ENCODE measurements at places on chromosomes 7 and 10. TPM values are rescaled to one million over a fixed set of nuclear protein-coding genes. Genes with fewer than 3 reads are reported as not detected.

DNA sequence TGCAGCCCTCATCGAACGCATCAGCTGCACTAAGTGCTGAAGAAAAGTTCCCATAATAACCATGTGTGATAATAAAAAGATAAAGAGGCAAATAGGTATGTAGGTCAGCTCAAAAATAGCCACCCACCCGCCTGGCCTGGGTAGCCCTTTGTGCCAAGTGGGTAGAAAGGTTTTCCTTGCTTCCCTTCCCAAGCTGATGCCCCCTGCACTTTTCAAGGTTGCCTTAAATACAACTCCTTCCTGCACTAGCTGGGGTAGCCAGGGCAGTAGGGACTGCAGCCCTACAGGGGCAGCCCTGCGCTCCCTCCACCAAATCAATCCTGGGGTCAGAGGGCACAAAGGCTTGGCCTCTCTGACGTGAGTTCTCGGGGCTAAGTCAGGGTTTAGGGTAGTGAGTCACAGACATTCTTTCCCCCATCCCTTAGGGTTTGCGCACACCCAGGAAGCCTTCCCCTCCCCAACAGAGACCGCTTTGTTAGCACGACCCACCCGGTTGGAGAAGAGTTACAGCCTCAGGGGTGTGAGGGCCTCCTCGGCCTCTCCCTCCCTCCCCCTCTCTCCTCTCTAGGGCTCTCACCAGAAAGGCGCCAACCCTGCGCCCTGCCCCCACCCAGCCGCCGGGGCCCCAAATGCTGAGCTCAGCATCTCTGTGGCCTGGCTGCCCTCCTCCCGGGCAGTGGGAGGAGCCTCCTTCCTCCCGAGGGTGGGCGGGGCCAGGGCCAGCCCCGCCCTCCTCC lies 13.3 kb upstream of the DDIT4 start:
- no peak for DNase-seq

GRCh38 chr7:132979524-132979923 lies 102.4 kb downstream of the CHCHD3 start:
- DNase-seq: no peak

DNA sequence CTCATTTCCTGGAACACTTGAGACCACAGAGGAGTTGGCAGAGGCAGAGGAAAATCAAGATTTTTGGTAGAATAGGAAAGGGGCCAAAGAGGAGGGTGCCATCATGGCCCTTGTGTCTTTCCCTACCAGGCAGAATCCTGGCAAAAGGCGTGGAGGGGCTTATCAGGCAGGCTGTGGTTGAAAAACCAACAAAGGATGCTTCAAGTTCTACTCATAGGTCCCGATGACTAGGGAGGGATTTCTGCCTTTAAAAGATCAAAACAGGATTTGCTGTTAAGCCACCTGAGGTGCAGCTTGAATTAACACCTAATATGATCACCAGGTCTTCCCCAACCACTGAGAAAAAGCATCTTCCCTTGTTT lies 45.7 kb downstream of the BPGM start:
- DNase-seq: no peak

DNA sequence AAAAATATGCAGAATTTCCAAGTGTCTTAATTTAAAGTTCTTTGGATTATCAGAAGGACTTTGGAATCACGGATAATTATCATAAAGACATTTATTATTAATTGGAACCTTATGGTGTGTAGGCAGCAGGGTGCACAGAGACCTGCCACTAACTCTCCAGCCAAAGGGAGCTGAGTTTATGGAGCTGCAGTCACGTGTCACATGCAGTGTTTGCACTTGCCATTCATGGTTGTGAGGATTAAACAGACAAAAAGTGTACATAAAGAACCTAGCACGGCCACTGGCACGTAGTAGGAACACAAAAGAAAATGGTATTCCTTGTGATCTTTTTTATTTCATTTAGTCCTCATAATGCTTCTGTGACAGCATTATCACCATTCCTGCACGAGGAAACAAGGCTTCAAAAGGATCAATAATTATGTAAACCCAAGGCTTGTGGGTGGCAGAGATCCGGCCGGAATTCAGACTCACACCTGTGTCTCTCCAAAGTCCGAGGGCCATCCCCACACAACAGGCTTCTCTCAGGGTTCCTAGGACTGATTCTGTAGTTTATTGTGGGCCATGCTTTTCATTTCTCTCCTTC lies 143.9 kb upstream of the STK17A start:
- no peak for DNase-seq

DNA sequence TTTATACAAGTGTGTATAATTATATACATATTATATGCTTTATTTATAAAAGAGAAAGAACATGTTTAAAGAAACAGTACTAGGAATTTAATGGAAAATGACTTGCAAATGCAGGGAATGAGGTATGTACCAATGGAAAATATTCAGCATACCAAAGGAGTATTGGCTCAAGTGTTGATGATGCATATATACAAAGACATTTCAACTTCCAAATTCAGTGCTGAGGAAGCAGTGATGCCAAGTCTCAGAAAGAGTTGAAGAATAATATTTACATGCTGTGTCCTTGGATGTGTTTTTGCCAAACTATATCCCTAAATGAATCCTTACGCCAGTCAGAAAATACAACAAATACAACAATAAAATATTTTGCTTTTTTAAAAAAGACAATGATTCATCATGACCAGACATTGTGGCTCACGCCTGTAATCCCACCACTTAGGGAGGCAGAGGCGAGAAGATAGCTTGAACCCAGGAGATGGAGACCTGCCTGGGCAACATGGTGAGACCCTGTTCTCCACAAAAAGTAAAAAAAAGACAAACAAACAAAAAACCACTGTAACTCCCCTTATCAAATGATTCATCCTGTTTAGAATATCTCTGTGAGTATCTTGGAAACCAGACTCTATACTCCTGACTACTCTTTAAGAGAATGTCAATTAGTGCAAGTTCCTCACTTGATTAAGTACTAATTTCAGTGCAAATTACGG lies 157.2 kb downstream of the CHRM2 start:
- DNase-seq: no peak

GRCh38 chr7:24455813-24456525 lies 117.3 kb upstream of the PALS2 start:
- peak; percentile 46 for DNase-seq

DNA sequence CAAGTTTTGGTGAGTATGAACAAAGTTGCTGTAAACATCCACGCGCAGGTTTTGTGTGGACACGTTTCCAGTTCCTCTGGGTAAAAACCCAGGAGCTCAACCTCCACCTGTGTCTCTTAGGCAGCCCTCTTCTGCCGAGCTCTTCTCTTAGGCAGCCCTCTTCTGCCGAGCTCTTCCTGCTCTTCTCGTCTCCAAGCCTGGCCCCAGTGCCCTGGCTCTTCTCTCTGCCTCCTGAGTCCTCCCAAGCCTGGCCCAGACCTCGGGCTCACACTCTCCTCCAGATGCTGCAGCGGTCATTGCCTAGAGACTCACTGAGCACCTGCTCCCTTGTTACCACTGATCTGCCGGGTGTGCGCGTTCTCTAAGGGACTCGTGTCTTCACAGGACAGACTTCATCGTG lies 38.7 kb upstream of the BNIP3 start:
- DNase-seq: no peak

DNA sequence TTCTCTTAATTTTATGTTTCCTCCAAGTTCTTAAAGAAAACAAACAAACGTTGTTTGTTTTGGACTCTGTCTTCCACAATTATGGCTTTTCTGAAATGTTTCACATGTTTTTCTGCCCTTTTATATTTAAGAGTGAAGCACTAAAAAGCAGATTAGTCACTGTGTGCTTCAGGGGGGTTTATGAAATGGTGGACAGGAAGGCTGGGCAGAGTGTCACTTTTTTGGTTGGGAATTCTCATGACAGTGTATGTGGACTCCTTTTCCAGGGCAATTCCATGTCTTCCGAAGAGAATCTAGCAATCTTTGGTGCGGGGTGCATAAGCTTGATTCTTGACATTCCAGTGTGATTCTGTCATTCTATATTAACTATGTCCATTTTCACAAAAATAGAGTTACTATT lies 669.4 kb downstream of the PARD3 start:
- peak; percentile 53 for DNase-seq

GRCh38 chr7:96527133-96527827 lies 182.4 kb downstream of the SEM1 start:
- no peak for DNase-seq

GRCh38 chr7:18565337-18565736 lies 69.8 kb downstream of the HDAC9 start:
- peak; percentile 56 for DNase-seq

DNA sequence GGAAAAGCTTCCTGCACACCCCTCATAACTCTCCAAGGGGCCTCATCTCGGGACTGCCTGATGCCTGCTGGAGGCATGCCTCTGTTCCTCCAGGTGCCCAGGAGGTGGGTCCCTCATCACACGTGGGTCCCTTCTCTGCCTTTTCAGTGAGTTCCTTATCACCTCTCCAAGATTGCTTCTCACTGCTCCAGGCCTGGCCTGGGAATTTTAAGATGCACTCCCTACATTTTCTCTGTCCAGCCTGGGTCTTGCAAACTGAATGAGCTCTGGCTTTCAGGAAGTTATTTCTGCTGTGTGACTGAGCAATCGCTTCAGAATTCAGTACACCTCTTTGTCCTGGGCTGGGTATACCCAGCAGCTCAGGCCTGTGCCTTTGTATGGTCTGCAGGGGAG lies 43.8 kb downstream of the LRRC18 start:
- DNase-seq: peak; percentile 57

DNA sequence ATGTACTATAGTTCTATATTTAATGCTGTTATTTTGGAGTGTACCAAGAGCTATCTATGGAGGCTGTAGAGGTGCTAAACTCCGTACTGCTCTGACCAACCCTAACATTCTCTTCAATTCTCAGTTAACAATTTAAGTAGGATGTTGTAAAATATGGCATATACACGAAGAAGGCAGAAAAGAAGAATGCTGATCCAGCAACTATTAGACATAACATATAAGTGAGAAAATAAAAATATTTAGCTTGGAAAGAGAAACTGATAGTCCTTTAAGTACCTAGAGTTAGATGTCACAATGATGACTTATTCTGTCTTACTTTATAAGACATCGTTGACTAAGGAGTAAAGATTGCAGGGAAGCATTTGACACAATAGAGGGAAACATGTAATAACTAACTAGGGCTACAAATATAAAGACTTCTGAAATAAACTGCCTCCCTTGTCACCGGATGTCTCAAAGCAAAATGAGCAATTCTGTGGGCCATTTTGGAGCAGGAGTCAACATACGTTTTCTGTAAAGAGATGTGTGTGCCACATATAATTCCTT lies 159.5 kb downstream of the CPEB3 start:
- DNase-seq: no peak

DNA sequence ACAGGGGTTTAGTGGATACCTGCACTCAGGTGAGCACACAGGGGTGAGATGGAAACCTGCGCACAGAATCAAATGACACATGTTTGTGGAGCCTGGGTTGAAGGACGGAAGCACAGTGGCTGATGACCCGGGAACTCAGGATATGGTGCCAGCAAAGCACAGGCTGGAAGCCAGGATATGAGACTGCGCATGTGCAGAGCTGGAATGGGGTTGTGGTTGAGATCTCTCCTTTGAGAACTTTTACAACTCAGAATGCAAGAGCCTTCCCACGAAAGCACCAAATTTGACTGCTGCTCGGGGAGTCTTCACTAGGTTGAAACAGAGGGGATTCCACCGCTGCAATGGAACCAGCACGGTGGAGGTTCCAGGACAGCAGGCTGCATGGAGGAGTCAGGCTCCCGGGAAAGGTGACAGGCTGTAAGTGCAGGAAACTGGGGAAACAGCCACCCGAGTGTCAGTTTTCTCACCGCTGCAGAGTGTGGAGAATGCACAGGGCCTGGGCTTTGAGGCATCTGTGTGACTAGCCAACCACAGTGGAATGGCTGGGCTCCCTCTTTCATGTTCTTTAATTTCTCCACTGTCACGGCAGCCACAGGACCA lies 133.4 kb upstream of the TCERG1L start:
- peak; percentile 47 for DNase-seq

DNA sequence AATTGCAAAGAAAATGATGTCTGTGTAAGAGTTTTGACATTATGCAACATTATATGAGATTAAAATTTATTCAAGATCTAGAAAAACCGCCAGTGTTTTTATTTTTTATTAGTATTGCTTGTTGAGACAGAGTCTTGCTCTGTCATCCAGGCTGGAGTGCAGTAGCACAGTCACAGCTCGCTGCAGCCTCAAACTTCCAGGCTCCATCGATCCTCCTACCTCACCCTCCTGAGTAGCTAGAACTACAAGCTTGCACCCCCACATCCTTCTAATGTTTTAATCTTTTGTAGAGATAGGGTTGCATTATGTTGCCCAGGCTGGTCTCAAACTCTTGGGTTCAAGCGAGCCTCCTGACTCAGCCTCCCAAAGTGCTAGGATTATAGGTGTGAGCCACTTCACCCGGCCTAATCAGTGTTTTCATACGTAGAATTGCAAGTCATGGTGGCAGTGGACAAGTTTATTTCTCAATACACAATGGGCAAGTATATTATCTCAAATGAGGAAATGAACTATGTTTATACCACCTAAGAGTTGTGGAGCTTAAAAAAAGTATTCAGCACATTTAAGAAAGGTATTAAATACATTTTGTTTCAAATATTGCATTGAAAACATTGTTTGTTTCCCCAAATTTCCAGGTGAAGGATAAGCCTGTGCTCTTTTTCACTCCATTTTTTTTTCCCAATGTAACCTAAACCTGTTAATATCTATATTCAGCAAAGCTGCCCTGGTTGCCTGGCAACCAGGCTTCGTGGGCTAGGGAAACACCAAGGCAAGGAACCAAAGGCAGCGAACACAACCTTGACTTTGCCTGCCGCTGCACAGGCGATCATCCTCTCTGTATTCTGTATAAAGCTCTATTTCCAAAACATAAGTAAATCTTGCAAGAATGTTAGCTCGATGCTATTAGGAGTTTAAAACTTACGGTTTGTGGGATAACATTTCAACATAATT lies 163.9 kb downstream of the CACNB2 start:
- peak; percentile 26 for DNase-seq

DNA sequence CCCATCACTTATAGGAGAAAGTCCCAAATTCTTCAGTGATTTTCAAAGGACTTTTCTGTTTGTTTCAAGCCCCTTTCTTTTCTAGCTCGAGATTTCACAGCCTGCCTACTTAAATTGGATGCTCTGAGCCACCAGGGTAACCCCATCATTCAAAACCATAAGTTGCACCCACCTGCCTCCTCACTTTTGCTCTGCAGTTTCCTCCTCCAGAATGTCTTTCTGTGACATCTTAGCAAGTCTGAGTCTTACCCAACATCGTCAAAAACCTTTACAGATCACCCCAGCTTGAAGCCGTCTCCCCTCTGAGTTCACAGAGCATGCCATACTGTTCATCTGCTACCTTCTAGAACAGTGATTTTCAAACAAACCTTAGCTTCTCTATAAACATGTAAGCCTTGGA lies 64.3 kb upstream of the CACNB2 start:
- DNase-seq: no peak

- no peak for DNase-seq
Measured at GRCh38 chr10:110686949-110687348, 42.8 kb downstream of the RBM20 start.

Gene TBX20
- 1.5 TPM for polyA plus RNA-seq

Gene ITPRID1
- polyA plus RNA-seq: 0.24 TPM

Gene ZP3
- 1.4 TPM for polyA plus RNA-seq

Gene SMNDC1
- 34.8 TPM for polyA plus RNA-seq

Gene FAM25C
- not detected for polyA plus RNA-seq

Gene DCLRE1A
- 5.5 TPM for polyA plus RNA-seq

Gene CDK14
- 18.7 TPM for polyA plus RNA-seq

Data from muscle of leg (tissue), 16 donors.